ENCODE measurements at places on chromosomes 3 and 15. TPM values are rescaled to one million over a fixed set of nuclear protein-coding genes. Genes with fewer than 3 reads are reported as not detected.

CHDH gene
- total RNA-seq, result 0.49 TPM

CACNA2D2 gene
- total RNA-seq, result not detected

CHRFAM7A gene
- 1.9 TPM for total RNA-seq

GALNT15 gene
- 10.2 TPM for total RNA-seq

ANKRD63 gene
- total RNA-seq, result not detected

LTK gene
- total RNA-seq, result 0.17 TPM

KBTBD8 gene
- 4.3 TPM for total RNA-seq

EIF4E3 gene
- 4.3 TPM for total RNA-seq

LIPH gene
- total RNA-seq, result 0.07 TPM

All from MCF 10A (cell line).